Fibroblast of skin of right biceps (primary cell): ENCODE measurements at places on chromosomes 5 and 9.

GRCh38 chr9:124001866-124002525, 9.6 kb upstream of the LHX2 start:
- DNase-seq: no peak

GRCh38 chr5:153222936-153223335, 267.5 kb upstream of the GRIA1 start:
- peak; percentile 92 for DNase-seq

GRCh38 chr9:73344060-73344459, 192.4 kb downstream of the ANXA1 start:
- no peak for DNase-seq

DNA sequence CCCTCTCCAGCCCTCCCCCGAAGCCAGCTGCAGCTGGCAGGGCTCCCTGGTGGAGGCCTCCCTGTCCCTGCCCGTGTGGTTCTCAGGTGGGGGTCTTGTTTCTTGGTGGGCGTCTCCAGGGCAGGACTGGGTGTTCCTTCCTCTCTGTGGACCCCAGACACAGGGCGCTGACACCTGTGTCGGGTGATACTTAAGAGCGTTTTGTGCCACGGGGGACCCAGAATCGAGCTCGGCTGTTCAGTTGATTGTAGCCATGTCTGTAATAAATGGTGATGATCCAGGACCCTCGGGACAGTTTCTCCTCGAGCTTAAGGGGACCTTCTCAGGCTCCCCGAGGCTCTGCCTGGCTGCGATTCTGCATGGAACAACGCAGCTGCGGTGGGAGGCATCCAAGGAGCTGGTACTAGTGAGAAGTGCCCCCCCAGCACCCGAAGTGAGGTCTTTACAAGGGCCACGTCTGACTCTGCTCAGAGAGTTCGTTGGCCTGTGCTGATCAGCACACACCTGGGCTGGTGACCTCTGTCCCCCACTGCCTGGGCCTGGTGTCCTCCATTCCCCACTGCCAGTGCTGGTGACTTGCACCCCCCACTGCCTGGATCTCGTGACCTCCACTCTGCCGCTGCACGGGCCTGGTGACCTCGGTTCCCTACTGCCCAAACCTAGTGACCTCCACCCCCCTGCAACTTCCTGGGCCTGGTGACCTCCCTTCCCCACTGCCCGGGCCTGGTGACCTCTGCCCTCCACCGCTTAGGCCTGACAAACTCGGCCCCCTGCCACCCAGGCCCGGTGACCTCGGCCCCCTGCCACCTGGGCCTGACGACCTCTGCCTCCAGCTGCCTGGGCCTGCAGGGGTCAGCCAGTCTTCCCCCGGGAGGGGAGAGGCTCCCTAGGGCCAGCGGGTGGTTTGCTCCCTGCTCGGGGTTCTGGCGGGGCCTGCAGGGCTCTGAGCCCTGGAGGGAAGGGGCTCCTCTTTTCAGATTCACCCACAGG, 36.0 kb downstream of the NDUFS6 start:
- DNase-seq: no peak

DNA sequence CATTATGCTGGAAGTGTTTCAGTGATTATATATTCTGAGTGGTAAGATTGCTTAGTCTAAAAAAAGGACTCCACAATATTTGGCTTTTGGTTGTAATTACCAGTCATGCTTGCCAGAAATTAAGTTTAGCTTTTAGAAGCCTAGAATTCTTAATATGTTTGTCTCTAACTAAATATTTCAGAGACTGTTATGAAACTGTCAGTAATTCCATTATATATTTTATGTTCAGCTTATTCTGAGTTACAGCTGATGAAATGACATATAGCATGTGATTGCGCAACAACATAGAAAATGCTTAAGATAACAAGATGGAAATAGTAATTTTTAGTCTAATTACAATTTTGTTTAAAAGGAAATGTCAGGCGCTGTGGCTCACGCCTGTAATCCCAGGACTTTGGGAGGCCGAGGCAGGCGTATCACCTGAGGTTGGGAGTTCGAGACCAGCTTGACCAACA, 44.2 kb downstream of the KIAA1958 start:
- peak; percentile 83 for DNase-seq

GRCh38 chr5:73435759-73436534, 12.6 kb downstream of the FOXD1 start:
- DNase-seq: peak; percentile 79

- DNase-seq: peak; percentile 92
These were observed 96.5 kb upstream of the CAST start for GRCh38 chr5:96565582-96566265.

- no peak for DNase-seq
These were observed 89.5 kb upstream of the FAM120A start for GRCh38 chr9:93361995-93362394.

DNA sequence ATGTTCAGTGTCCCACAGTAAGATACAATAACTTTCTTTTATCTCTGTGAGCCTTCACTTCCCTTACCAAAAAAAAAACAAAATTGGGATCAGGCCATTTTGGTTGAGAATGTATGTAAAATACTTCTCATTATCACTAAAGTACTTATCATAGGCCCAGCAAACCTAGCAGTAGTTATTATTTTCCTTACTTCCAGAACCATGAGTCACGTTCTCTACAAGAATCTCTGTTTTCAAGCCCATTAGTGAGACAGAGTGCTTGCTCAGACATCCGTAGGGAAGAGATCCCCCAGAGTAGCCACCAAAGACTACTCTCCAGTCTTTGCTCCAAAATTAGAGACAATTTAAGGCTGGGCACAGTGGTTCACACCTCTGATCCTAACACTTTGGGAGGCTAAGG, 103.9 kb upstream of the NR5A1 start:
- peak; percentile 24 for DNase-seq

DNA sequence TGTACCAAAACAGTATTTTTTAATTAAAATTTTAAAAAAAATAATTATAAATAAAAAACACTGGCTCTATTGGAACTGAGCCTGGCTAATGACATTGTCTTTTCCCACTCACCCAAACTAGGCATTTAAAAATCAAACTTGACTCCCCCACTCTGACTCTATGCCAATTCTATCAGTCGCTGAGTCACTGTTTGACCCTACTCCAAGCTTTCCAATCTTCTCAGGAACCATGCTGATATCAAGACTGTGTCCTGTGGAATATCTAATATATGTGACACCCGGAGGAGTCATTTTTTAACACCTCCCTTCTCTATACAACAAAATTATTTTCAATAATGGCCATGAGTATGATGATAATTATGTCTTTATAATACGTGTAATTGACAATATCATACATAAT, 171.6 kb upstream of the RASEF start:
- DNase-seq: peak; percentile 19

- DNase-seq: no peak
These were observed 30.3 kb downstream of the TPPP start for GRCh38 chr5:662751-663435.

DNA sequence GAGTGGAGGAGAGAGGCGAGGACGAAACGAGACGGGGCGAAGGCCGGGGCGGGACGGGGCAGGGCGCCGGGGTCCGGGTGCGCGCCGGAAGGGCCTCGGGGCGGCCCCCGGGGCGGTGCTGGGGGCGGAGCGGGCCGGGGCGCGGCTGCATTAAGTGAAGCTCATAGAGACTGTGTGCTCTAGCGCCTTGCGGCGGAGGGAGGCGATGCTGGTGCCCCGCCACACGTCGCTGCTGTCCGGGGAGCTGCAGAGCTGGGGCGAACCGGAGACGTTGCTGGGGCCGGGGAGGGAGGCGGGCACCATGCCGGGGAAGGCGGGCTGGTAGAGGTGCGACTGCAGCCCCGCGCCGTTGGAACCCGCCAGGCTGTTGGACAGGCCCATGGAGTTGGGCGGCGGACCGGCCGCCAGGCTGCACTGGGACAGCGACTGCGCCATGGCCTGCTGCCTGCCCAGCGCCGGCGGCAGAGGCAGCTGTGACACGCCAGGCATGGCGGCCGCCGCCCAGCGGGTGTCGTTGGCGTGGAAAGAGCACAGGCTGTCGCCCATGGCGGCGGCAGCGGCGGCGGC, 8.3 kb downstream of the OTP start:
- peak; percentile 34 for DNase-seq

- DNase-seq: no peak
These were observed 17.0 kb downstream of the MARCHF3 start for GRCh38 chr5:127013407-127013806.

GRCh38 chr9:120920806-120921178, 5.8 kb downstream of the TRAF1 start:
- DNase-seq: no peak

DNA sequence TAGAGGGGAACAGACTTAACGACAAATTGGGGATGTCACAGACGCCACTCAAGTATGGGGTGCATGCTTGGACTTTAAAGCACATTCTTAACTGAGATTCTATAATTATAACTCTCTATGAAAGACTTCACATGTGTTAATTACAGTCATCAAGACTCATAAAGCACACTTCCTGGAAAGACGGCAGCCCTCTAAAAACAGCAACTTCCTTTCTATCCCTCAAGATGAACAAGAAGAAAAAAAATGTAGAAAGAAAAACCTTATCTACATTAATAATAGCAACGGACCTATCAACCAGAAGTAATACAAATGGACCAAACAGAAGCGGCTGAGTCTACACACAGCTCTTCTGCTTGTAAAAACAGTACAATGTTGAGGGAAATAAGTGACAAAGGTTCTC, 21.2 kb downstream of the GNAQ start:
- no peak for DNase-seq

DNA sequence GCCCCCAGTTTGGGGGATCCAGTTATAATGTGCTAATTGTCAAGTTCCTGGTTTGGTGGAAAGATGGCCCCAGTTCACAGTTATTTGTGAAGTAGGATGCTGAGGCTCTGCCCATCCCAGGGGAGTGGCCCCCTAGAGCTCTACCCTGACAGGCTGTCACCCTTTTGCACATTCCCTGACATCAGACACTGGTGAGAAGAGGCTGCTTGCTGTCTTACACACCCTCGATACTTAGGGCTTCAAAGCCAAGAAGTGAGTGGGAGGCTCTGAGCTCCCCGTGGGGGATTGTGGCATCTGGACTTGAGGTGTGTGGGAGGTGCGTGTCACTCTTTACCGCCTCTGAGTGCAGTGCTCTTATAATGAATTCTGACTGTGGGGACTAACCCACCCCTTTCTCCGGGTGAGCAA, 168.5 kb downstream of the DOCK2 start:
- DNase-seq: peak; percentile 61

- DNase-seq: no peak
These were observed 366.9 kb upstream of the ZNF608 start for GRCh38 chr5:125113328-125113727.
